ENCODE measurements at places on chromosomes 13 and 19.

GRCh38 chr19:4500841-4501591 is 17.3 kb downstream of the PLIN4 start:
- no peak for DNase-seq

GRCh38 chr13:91270031-91270430 is 77.5 kb upstream of the MIR17HG start:
- peak; percentile 13 for DNase-seq

GRCh38 chr19:43329989-43330388 is 23.5 kb upstream of the CD177 start:
- DNase-seq, result no peak

DNA sequence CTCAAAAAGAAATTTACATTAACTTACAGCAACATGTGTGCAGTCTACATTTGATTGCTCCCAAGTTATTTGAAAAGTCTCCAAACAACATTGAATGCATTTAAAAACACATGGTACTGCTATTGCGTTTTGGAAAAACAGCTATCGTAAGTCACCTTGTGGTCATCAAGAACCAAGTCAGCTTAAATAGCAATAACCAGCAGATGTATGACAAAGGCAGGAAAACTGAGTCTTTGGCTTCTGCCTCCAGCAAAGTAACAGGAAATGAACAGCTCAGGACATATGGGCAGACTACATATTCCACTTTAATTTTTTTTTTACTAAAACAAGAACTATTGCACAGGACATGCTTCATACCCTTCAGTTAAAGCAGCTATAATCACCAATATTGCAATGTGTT is 580.6 kb upstream of the SPRY2 start:
- peak; percentile 25 for DNase-seq

- DNase-seq, result peak; percentile 71
Measured at GRCh38 chr19:55088543-55089341, 13.1 kb downstream of the EPS8L1 start.

DNA sequence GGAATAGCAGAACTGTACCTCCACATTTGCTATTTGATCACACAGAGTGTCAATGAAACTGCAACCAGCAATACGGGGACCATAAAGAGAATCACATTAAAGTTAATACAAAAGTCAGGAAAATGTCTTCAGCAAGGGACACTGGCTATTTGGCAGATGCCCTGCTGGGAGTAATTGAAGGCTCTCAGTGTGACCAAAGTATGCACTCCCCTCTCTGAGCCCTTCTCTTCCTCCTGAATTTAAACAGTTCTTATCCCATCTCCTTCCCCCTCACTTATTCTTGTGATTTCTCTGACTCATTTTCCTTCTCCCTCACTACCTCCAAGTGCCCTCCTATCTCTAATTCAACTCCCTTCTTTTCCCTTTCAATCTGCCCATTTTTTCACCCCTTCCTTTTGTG is 117.7 kb downstream of the ENOX1 start:
- DNase-seq, result no peak

GRCh38 chr13:50386541-50387050 is 371.4 kb downstream of the KCNRG start:
- DNase-seq, result peak; percentile 55

GRCh38 chr13:82766732-82767321 is 1115.4 kb downstream of the SLITRK1 start:
- DNase-seq, result no peak

- DNase-seq, result no peak
Measured at GRCh38 chr19:51565583-51565982, 5.5 kb upstream of the ZNF175 start.

DNA sequence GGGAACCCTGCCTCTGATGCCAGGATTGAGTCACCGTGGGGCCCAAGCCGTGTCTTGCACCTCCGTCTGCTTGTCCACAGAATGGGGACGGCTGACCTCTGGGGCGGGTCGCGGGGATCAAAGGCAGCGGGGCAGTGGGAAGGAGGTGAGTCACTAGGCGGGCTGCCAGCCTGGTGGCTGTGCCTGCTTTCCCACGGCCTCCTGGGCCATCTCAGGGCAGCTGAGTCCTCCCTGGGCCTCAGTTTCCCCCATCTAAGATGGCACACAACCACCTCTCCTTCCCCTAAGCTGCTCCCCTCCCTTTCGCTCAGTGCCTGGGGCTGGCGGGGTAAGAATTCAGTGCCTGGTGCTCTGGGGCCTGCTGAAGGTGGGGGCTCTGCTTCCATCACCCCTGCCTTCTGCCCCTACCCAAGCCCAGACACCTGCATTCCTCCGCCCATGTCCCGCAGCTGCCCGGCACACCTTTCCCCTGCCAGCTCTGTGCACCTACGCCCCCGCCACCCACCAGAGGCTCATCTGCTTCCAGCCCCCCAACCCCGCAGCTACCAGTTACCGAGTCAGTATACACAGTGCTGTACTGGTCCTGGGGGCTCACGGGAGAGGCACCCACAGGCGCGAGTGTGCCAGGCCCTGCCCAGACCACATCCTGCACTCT is 3.5 kb downstream of the MKNK2 start:
- peak; percentile 32 for DNase-seq

DNA sequence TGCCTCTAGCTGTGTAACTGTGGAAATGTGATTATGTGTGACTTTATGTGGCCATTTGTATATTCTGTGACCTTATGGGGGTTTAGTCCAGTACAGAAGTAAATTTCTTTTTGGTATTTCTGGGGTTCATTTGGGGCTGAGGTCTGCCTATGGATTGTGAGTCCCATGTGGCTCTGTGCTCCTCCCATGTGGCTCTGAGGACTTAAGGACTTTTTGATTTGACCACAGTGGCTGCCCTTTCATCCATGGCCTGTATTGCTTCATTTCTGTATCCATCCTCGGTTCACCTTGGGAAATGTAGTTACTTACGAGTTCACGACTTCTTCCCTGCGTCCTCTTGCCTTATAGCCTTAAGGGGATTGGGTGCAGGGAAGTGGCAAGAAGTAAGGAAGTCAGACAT is 1.0 kb downstream of the ZNF420 start:
- DNase-seq, result no peak

DNA sequence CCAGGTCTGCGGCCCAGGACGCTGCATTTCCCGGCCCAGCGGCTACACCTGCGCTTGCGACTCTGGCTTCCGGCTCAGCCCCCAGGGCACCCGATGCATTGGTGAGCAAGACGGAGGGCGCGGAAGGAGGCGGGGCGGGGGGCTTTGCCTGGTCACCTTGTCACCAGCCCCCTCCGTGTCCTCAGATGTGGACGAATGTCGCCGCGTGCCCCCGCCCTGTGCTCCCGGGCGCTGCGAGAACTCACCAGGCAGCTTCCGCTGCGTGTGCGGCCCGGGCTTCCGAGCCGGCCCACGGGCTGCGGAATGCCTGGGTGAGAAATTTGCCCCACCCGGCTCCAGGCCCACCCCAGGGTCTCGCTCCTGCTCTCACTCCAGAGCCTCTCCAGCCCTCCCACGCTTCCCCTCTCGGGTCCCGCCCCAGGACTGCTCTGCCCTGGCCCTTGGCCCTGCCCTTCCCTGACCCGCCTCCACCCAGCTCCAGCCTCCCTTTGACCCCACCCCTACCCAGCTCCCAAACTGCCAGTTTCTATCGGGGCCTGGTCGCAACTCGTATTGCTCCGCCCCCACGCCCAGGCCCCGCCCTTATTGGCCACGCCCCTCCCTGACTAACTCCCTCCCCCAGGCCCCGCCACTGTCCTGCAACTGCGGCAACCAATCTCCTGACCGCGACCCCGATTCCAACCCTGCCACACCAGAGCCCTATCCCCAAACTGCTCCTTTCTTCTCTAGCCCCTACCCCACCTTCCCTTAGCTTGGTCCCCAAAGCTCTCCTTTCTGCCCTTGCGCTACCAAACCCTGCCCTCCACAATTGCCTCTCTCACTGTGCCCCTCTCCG is 8.6 kb downstream of the LTBP4 start:
- DNase-seq, result peak; percentile 71

DNA sequence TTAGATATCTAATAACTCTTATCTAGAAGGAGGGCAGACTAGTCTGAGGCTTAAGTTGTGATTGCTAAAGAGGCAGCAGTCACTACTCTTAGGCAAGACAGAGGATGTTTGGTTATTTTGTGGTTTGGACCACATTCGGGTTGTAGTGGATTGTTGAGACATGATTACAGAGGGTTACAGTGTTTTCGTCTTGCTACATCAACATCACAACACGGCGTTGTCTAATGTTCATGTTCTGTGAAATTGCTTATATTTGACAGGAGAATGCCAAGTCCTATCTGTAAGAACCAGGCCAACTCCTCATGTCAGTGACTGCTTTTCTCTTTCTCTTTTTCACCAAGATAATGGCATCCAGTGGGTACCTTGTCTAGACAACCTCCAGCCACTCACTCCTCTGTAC is 16.8 kb upstream of the TM9SF2 start:
- DNase-seq, result no peak

DNA sequence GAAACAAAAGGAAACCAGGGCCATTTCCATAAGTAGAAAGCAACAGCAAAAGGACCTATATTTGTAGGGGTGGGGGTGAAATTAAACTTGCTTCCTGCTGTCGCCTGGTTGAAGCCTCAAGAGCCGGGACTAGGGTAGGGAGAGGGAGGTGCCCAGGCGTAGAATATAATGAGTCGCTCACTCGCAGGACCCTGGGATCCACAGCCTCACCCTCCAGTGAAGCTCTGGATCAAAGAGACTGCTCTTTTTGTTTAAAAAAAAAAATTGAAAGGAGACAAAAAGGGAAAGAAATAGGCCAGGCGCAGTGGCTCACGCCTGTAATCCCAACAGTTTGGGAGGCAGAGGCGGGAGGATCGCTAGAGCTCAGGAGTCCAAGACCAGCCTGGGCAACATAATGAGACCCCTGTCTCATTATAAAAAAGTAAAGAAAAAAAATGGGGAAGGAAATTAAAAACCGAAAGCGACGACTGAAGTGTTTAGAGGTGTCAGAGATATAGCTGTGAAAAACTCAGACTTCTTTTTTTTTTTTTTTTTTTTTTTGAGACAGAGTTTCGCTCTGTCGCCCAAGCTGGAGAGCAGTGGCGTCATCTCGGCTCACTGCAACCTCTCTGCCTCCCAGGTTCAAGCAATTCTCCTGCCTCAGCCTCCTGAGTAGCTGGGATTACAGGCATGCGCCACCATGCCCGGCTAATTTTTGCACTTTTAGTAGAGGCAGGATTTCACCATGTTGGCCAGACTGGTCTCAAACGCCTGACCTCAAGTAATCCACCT is 10.9 kb upstream of the ADGRE5 start:
- no peak for DNase-seq

- no peak for DNase-seq
Measured at GRCh38 chr13:36883824-36884223, 36.2 kb downstream of the SMAD9 start.

GRCh38 chr19:55437410-55437809 is 5.7 kb downstream of the SHISA7 start:
- DNase-seq, result peak; percentile 49

- DNase-seq, result no peak
Measured at GRCh38 chr19:38740257-38740592, 4.0 kb downstream of the CAPN12 start.

DNA sequence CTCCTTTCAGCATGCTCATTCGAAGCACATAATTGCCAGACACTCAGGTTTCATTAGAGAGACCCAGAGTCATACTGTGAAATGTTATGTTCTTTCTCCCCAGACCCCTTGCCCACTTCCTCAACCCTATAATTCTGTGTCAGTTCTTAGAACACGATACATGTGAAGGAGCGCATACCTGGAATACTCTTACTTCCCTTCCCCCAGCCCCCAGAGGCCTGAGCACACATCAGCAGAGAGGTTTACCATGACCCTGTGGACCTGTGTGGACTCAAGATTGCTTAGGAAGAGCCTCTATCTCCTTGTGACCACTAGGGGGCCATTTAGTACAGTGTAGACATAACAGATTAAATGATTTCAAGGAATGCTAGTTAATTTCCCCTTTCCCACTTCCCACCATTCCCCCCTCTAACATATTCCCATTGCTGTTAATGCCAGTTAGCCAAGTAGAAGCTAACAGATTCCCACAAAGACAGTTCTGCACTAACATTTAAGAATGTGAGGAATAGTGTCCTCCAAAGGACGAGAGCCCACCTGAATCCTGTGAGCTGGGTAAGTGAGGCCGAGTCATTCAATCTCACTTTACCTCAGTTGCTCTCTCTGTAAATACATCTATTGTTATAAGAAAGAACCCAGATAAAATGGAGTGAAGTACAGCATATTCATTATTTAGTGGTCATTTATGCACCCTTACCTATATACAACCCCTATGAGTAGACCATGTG is 154.2 kb upstream of the MAB21L1 start:
- DNase-seq, result peak; percentile 71

GRCh38 chr13:93345770-93346169 is 119.2 kb downstream of the GPC6 start:
- DNase-seq, result no peak

DNA sequence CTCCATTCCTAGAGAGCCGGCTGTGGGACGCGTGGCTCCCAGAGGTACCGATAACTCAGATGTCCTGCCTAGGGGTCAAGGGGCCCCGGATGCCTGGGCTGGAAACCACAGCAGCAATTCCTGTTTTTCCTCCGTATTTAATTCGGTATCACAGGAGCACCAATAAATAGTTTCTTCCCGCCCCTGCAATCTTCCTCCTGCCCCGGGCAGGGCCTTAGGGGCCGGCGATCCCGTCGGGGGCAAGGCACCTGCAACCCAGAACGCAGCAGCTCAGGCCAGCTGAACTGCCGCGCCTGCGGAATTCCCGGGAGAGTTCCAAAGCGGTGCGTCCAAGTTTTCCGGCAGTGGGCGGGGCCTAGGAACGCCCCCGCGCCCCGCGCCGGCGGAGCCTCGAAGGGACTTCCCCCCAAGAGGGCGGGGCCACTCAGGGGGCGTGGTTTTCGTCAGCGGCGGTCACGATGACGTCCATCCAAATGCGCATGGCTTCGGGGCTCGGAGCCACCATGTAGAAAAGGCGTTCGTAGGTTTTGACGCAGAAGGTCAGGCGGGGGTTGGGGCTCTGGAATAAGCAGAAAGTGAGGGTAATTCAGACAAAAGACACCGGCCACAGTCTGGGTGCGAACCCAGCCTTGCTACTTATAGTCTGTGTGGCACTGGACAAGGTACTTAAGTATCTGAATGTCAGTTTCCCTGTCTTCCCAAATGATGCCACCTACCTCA is 9.7 kb upstream of the LYPD3 start:
- DNase-seq, result peak; percentile 85

- DNase-seq, result no peak
Measured at GRCh38 chr13:51605698-51606097, 21.4 kb downstream of the WDFY2 start.

DNA sequence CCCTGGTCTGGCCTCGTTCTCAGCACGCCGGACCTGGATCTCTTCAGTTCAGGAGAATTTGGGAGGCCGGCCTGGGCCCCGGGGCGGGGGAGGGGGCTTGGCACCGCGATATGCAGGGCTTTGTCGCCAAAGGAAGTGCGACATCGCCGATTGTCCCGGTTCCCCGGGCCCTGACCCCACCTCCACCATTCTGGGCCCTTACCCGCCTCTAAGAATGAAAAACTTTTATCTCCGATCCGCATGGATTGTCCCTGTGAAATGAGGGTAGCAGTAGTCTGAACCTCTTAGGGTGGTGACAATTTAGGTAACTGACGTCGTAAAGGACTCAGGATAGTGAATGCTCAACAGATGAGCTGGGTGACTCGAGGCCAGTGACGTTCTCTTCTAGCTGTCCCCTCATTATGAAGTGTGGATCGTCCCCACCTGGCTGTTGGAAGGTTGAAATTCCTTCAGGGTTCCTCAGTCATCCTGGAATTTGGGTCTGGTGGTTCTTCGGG is 650 bp downstream of the DDA1 start:
- no peak for DNase-seq
